ENCODE measurements at places on chromosomes 3 and 15. TPM values are rescaled to one million over a fixed set of nuclear protein-coding genes. Genes with fewer than 3 reads are reported as not detected.

The GOLGA8R gene
- 3.0 TPM for total RNA-seq

The HAPLN3 gene
- 8.4 TPM for total RNA-seq

The LCTL gene
- total RNA-seq = not detected

The GPX1 gene
- total RNA-seq = 152 TPM

The UPK1B gene
- not detected for total RNA-seq

The ZBBX gene
- total RNA-seq = not detected

The TUSC7 gene
- not detected for total RNA-seq

The KIF9 gene
- 7.6 TPM for total RNA-seq

The TMEM212 gene
- not detected for total RNA-seq

The CLPX gene
- 43.5 TPM for total RNA-seq

- peak; percentile 46 for DNase-seq
These were observed 922 bp downstream of the ADPRH start for GRCh38 chr3:119580067-119580760.

DNA sequence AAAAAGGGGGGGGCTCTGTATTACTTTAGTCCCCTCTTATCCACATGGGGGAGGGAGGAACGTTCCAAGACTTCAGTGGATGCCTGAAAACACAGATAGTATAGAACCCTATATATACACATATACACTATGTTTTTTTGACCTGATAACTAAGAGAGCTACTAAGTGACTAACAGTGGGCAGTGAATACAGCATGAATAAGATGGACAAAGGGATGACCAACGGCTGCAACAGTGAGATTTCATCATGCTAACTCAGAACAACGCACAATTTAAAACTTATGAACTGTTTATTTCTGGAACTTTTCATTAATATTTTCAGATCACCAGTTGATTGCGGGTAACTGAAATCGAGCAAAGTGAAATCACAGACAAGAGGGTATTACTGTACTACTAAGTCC, 7.3 kb downstream of the DCUN1D1 start:
- DNase-seq = no peak

DNA sequence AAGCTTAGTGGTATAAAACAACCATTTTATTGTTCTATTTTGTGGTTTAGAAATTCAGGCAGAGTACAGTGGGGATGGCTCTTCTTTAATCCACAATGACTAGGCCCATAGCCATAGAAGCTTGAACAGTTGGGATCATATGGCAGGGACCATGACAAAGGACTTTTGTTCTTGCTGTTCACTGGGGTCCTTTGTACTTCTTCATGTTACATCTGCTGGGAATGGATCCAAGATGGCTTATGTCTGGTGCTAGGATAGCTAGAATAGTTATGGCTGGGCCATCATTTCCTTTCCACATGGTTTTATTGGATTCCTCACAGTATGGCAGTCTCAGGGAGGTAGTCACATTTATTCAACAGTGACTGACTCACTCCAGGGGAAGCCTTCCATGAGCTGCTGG, 427.9 kb upstream of the AGTR1 start:
- no peak for DNase-seq

DNA sequence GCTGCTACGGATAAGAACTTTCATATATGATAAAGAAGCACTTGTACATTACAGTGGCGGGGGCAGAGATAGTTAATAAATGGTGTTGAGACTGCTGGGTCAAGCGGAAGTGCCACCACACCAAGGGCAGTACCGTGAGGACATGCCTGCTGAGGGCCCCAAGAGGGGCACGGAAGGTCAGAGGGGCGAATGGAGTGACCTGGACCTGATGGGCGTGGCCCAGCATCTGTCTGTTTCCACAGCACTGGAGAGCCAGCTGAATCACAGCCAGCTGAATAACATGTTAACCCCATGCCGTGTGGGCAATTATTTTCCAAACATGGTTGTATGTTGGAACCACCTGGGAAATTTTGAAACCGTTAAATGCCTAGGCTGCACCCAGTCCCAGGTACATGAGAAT, 37.2 kb downstream of the ANKDD1A start:
- DNase-seq = no peak

- no peak for DNase-seq
These were observed 47.5 kb upstream of the SLC9A9 start for GRCh38 chr3:143895805-143896204.

DNA sequence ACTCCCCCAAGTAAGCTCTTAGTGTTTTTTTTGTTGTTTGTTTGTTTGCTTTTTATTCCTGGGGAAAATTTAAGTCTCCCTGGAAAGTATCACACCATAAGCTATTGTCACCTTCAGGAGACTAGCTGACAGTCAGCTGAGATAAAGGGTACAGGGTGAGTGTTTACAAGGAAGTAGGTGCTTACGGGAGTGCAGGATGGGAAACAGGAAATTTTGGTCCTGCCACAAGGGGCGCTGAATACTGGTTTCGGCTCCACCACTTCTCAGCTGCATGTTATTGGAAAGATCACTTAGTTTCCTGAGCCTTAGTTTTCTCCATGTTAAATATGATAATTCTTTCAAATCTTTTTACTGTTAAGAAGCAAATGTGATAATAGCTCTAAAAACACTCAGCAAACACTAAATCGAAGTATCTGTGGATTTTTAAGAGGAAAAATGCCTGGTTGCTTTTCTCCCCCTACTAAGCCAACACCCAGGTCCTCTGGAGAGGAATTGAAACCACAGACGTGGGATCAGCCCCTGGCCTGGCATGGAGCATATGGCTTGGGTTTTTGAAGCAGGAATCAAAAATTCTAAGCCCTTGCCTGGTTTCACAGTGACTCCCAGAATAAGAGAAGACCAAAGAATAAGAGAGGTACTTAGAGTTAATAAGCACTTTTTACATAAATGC, 90.7 kb downstream of the SCN11A start:
- peak; percentile 57 for DNase-seq

- DNase-seq = no peak
These were observed 26.8 kb downstream of the FNDC3B start for GRCh38 chr3:172065967-172066762.

DNA sequence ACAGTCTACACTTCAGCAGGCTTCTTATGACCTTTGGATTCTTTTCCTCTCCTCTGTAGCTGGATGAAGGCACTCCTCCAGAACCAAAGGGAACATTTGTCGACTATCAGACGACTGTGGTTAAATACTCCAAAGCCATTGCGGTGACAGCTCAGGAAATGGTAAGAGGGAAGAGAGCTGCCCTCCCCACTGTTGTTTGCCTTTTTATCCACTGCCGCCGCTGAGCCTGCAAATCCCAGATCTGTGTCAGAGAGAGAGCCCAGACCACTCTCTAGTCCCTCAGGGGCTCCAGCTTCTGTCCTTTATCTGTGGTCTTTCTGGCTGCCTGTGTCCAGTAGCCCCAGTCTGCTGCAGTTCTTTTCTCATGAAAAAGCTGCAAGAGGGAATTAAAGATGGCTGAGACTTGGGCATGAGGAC, 261.5 kb upstream of the TPM1 start:
- no peak for DNase-seq

DNA sequence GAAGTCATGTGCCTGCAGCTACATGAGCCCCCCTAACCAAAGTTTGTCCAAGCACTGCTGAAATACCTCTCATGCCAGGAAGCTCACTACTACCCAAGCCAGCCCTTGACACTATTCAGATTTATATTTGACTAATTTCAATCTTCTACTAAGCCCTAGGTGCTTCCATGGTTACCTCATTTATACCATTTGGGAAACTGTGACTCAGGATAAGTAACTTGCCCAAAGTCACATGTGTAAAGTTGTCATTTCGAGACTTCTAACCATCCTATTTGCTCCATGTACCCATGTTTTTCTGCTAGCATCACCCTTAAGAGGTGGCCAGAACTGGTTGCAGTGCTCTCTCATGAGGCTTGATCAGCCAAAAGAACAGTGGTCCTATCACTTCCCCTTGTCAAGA, 20.7 kb upstream of the TIMP4 start:
- DNase-seq = no peak

DNA sequence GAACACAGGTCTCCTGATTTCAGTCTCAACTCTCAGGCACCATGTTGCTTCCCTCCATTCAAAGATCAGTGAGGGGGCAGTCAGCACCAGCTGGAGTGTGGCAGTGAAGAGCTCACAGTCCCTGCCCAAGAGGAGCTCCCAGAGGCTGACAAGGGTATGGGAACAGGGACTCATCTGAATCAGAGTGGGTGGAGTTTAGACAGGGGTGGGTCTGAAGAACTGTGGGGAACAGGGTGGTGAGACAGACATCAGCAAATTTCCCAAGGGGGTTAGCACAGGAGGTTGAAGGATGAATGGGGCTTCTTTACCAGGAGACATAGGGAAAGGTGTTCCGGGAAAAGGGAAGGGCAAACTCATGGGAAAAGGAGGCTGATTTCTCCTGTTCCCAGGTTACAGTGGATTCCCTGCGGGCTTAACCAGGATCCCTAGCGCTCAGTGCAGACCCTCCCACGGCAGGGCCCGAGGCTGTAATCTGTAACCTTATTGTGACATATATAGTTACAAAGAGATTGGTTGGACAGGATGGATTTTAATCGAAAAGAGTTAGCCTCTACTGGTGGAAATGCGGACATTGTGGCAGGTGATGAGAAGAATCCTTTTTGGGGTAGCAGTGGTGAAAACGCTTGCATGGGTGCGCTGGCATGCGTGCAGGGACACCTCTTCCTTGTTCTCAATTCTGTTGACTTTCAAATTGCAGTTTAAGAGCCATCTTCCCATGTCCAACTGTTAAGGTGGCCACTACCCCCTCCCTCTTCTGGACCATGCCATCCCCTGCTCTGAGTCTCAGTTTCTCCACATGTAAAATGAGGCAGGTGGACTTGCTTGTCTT, 160.3 kb downstream of the SMAD6 start:
- no peak for DNase-seq

DNA sequence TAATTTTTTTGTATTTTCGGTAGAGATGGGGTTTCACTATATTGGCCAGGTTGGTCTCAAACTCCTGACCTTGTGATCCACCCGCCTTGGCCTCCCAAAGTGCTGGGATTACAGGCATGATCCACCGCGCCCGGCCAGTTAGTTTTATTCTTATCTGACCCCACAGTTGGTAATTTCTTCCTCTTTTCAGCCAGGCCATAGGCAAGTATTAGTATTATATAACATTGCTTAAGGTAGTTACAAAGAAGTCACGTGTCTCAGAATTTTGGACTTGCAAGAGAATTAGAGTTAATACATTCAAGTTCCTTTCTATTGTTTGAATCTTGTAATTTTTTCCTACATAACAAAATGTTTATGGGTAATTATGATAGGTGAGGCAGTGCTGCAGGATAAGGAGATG, 334.8 kb downstream of the LPP start:
- DNase-seq = no peak

GRCh38 chr3:3800080-3800455, 837 bp downstream of the LRRN1 start:
- peak; percentile 50 for DNase-seq

- DNase-seq = no peak
These were observed 102.1 kb downstream of the LINGO1 start for GRCh38 chr15:77530576-77530975.

GRCh38 chr3:17412950-17413530, 329.4 kb downstream of the TBC1D5 start:
- no peak for DNase-seq

DNA sequence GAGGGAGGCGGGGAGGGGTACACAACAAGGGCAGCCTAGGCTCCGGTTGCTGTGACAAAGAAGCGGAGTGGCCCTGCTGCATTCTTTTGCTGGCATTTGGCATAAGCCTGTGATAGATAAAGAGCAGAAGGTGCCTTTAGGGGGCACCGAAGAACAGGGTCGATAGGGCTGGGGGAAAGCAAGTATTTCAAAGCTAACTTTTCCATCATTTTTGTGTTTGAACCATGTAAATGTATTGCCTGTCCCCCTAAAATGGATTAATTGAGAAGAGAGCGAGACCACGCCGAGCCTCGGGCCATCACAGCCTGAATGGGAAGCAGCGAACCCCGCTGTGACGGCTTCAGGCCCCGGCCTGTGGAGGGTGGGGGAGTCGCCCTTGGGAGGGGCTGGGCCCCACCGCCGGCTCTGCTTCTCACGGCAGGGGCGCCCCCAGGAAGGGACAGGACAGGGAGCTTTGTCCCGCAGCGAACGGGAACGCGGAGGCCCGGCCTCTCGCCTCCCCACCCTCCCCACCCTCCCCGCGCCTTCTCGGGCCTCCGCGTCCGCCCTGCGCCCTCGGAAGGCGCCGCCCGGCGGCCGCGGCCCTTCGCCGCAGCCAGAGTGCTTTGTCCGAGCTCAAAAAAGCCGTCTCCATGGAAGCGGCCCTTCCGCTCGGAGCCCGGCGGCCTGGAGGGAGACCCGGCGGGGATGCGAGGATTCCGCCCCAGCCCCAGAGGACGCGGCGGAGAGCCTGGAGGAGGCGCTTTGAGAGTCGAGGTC, 32.4 kb upstream of the ALDH1L1 start:
- DNase-seq = peak; percentile 81

DNA sequence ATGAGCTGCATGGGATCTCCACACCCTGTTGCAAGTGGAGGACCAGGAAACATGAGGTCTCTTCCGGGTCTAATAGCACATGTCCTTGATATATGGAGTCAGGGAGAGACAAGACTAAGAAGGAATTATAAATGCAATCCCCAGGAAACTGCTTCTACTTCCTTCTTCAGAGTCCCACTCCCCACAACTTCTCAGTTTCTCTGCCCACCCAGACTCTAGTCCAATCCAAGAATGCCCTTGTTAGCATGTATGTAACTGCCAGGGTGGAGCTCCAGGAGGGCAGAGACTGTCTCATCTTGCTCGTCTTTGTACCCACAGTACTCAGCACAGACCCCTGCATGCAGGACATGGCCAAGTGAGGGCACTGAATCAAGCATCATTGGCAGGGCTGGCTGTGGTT, 8.3 kb downstream of the DAPK2 start:
- DNase-seq = no peak

GRCh38 chr15:35663956-35664355, 118.0 kb upstream of the DPH6 start:
- DNase-seq = no peak

DNA sequence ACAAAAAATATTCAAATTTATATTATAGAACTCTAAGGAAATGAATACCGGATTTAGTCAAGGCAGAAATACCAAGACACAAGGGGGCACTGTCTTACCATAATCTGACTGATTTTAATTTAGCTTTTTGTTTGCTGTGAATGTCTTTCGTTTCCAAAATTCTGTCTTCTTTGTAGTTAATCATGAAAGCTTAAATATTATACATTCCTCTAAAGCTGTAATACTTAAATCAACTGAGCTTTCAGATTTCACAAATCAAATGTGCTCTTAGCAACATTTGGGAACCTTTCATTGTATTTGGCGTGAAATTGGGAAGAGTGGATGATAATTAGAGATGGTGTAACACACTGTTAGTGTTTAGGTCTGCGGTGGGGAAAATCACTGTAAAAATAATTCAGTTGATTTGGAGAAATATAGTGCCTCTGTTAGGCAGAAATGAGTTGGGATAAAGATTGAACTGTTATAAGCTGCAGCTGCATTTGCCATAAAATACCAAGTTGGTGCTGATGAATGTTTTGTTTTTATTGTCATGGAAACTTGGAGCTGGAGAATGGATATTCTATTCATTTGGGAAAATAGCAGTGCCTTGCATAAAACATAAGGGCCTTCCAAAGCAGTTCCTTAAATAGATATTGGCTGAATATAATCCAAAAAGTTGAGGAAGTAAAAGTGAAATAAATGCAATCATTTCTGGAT, 228.2 kb downstream of the TCF12 start:
- DNase-seq = no peak

GRCh38 chr15:50137330-50137761, 18.3 kb upstream of the ATP8B4 start:
- no peak for DNase-seq
